Activated naive CD4-positive, alpha-beta T cell treated with anti-CD3 and anti-CD28 coated beads, Interleukin-2, amount 50 U/mL, for 16 hours (primary cell): ENCODE measurements at places on chromosomes 2 and 18.

DNA sequence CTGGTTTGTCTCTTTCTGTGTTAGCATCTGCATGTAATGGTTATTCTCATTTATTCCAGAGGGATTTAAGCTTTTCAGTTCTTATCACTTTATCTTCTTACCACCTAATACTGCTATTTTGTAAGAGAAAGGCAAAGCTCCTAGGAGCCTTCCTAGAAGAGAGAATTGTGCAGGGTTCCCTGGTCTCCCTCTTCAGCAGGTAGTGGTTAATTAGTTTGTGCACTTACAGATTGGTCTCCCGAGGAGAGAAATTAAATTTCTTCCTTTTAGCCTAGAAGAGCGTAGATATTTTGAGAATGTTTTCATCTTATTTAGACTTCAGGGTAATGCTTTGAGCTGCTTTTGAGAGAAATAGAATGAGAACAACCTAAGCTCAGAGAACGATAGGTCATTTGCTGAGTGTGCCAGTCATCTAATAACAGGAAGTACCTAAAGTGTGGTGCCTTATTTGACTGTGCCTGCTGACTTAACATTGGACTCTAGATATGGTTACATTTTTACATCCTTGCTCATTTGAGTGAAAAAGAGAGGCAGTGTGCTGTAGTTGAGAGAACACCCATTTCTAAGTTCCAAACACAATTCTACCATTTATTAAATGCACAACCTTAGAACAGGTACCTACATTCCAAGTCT is 651.4 kb downstream of the STK39 start:
- no peak for DNase-seq

DNA sequence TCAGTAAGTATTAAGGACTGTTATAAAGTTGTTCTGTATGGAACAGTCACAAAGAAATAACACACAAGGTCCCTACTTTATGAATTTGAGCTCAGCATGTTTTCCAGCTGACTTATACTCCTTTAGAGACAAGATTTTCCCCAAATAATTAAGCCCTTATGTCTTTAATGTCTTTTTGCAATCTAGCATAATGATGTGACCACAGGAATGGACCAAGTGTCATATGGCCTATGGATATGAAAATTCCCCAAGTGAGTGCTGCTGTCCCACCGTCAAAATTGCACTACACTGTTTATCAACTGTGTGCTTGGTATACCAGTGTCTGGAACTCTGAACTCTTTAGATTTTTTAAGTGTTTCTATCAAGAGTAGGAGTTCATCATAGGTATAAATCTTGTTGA is 369.6 kb downstream of the PID1 start:
- DNase-seq, result no peak

- peak; percentile 15 for DNase-seq
Measured at GRCh38 chr2:240567137-240567871, 980 bp upstream of the RNPEPL1 start.

GRCh38 chr2:129934044-129934822 is 45.2 kb upstream of the RAB6C start:
- DNase-seq, result no peak

GRCh38 chr2:152529420-152530115 is 187.7 kb downstream of the PRPF40A start:
- no peak for DNase-seq

DNA sequence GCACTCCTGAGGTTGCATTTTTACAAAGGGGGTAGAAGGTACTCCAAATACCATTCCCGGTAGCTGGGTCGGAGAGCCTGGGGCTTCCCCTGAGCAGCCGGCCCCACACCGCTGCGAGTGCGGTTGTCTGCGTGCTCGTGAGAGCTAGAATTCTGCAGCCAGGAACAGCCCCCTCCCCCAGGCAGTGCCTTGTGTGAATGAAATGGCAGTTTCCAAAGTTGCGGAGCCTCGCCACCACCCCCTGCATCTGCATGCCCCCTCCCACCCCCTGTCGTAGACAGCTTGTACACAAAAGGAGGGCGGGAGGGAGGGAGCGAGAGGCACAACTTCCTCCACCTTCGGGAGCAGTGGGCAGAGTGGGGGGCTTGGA is 1.1 kb downstream of the MYCN start:
- no peak for DNase-seq

DNA sequence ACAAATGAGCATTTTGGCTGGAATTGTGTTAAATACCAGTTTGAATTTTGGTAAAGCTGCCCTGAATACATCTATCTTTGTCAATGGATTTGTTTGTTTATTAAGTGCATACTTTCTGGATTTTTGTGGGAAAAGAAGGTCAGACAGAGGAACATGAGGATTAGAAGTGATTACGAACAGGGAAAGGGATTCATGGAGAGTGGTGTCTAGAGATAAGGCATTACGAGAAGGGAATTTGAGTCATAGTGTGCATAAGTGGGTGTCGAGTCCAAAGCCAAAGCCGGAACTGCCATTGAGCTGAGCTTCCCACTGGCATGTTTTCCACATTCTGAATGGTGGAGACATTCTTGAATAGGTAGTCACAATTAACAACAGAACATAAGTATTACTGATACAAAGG is 68.9 kb upstream of the EFEMP1 start:
- DNase-seq, result no peak
